GM23248 (cell line): ENCODE measurements at places on chromosomes 3 and 15. TPM values are rescaled to one million over a fixed set of nuclear protein-coding genes. Genes with fewer than 3 reads are reported as not detected.

The GP5 gene
- 0.11 TPM in 1 of 2 replicates, not detected in the other for total RNA-seq

The CLDN1 gene
- 0.32 and 0.38 TPM in 2 replicates for total RNA-seq

The SH3GL3 gene
- not detected in 2 replicates for total RNA-seq

The OSBPL10 gene
- 3.5 and 8.1 TPM in 2 replicates for total RNA-seq

The AGBL1 gene
- total RNA-seq: not detected in 2 replicates

The GUCA1C gene
- not detected in 2 replicates for total RNA-seq

The IL12A gene
- 0.51 and 2.8 TPM in 2 replicates for total RNA-seq

The FETUB gene
- not detected in 2 replicates for total RNA-seq

The ZNF717 gene
- total RNA-seq: 5.4 and 6.7 TPM in 2 replicates

GRCh38 chr3:62238003-62238402 lies 135.3 kb downstream of the FEZF2 start:
- H3K27ac ChIP-seq: no peak overlapping the region
- no peak for DNase-seq
- no peak overlapping the region for H3K4me3 ChIP-seq

DNA sequence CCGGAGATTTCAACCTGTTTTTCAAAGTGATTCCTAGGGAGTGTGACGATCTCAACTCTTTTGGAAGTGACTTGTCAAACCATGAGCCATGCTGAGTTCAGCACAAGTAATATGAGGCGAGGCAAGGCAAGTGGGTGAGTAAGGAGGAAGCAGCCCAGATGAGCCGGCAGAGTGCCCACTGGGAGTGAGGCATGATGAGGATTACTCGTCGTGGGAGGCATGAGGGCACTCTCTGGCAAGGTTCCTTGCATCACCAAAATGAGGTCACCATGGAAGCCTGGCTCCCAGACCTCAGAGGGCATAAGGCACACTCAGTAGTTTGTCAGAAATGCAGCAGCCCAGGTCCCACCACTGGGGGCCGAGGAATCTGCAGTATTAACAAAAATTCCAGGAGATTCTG lies 636.1 kb downstream of the MAGI1 start:
- peaks cover 17% of the 10 kb centered on the region for H3K4me1 ChIP-seq
- H3K27me3 ChIP-seq: no peaks in the 10 kb centered on the region
- H3K36me3 ChIP-seq: no peaks in the 10 kb centered on the region
- peak overlapping the region; percentile 23 for H3K27ac ChIP-seq
- DNase-seq: peak; percentile 99
- no peak overlapping the region for H3K4me3 ChIP-seq

DNA sequence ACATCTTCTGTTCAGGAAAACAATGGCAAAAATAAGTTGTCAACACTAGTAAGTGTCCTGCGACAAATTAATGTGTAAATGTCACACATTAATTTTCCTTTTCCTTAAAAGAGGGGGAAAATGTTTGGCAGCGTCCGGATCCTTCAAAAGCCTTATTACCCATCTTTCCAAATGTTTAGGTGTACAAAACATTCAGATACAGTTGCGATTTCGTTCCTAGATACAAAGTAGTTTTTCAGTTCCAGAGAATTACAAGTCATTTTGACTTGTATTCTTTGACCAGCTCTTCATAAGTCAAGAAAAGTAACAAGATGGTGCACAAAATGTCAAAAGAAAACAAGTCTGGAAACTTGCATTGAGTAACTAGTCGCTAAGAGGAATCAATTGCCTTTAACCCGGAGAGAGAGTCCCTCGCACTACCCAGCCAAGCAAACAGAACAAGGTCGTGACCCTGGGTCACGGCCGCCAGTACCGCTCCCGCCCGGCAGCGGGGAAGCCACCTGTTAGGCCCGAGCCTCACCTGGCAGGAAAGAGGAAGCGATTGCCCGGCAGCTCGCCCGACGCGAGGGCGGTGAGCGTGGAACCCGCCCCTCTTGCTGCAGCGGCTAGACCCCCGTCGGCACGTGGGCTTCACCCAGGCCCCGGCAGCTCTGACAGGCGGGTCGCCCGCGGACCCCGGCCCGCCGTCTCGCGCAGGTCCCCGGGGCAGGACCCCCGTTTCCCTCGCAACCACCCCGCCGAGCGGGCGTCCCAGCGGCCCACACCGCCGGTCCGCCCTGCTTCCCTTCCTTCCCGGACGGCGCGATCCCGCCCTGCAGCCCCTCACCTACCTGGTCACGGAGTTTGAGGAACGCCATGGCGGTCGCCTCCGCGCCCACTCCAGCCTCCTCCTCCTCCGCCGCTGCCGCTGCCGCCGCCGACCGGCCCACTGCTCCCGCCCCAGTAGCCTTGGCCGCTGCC lies 61.0 kb upstream of the ANKRD28 start:
- peak; percentile 32 for DNase-seq
- H3K36me3 ChIP-seq: no peaks in the 10 kb centered on the region
- H3K27ac ChIP-seq: no peak overlapping the region
- peaks cover 6% of the 10 kb centered on the region; the same call in 1 of the 2 replicates for H3K4me1 ChIP-seq

DNA sequence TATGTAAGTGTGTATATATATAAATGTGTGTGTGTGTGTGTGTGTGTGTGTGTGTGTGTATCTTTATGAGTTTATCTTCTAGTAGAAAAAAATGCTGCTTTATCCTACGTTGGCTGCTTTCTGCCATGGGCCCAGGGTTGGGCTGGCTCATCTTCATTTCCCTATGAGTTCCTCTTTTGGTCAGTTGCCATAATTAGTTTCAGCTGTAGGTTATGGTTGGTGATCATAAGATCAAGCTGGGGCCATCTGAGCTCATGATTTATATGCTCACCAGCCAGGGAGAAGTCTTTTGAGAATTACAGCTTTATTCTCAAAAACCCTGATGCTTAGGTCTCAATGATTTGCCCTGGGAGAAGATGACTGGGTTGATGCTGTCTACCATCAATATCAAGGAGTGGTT lies 775.8 kb upstream of the ARPP21 start:
- H3K4me3 ChIP-seq: no peak overlapping the region
- DNase-seq: no peak
- no peaks in the 10 kb centered on the region for H3K4me1 ChIP-seq
- no peaks in the 10 kb centered on the region for H3K27me3 ChIP-seq

DNA sequence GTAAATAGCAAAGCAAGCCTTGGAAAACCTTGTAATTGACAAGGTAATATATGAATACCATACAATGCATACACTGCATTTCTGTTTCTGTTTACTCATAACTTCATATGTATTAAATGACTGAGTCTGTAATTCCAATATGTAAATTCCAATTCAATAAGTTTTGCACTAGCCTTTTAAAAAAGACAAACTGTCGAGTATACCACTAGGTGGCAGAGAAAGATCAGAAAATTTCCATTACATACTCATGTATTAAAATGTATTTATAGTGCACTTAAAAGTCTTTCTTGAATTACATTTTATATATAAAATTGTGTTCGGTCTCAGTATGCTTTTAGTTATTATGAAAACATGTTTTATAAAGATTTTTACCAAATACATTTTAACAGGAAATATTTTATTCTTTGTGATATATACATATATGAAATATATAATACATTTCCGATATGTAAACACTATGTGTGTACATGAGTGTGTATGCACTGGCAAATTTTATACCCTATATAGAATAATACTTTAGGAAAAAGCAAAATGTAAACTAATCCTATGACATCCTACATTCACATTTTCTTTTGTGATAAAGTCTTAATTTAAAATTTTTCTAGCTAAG lies 216.8 kb downstream of the VGLL3 start:
- no peak overlapping the region for H3K27ac ChIP-seq
- DNase-seq: peak; percentile 70
- no peak overlapping the region for H3K4me3 ChIP-seq
- H3K36me3 ChIP-seq: no peaks in the 10 kb centered on the region
- no peaks in the 10 kb centered on the region for H3K27me3 ChIP-seq
- no peaks in the 10 kb centered on the region for H3K4me1 ChIP-seq

- no peak overlapping the region for H3K27ac ChIP-seq
- no peaks in the 10 kb centered on the region for H3K36me3 ChIP-seq
- no peaks in the 10 kb centered on the region for H3K4me1 ChIP-seq
Measured at GRCh38 chr3:13457593-13457992, 22.5 kb upstream of the HDAC11 start.

DNA sequence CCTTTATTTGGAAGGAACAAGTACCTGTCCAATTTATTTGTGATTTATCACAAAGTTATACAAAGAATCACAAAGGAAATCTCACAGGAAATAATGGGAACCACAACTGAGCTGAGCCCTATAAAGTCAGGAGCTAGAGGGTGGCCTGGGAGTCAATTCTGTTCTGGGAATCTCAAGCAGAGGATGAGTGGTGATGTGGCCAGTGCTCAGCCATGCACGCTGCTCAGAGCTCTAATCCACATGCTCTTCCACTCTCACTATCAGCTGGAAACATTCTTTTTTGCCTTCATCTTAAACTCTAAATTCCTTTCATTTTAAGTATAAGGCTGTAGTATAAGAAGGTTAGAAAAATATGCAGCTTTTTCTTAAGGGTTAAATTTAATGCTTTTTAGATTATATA lies 36.6 kb downstream of the UACA start:
- no peak overlapping the region for H3K27ac ChIP-seq
- no peaks in the 10 kb centered on the region for H3K36me3 ChIP-seq
- peak; percentile 44 for DNase-seq
- H3K4me3 ChIP-seq: no peak overlapping the region

DNA sequence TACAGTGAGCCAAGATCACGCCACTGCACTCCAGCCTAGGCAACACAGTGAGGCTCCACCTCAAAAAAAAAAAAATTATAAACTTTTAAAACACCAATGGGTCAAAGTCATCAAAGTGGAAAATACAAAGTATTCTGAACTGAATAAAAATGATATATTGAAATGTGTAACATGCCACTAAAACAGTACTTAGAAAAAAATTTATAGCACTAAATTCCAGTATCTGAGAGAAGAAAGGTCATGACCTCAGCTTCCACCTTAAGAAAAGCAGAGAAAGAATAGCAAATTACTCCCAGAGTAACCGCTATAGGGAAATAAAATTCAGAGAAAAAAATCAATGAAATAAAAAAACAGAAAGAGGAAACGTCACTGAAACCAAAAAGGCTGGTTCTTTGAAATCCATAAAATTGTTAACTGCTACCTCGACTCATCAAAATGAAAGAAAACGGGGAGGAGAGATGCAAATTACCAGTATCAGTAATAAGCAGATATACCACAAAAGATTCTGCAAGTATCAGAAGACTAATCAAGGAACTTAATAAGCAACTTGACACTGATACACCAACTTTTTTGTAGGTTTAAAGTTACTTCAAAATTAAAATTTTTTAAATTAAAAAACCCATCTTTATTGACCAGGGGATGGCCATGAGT lies 20.8 kb downstream of the ATP13A3 start:
- H3K36me3 ChIP-seq: peaks cover 9% of the 10 kb centered on the region; the same call in 1 of the 2 replicates
- peaks cover 45% of the 10 kb centered on the region for H3K4me1 ChIP-seq
- no peak for DNase-seq
- H3K27me3 ChIP-seq: no peaks in the 10 kb centered on the region
- no peak overlapping the region for H3K4me3 ChIP-seq
- H3K27ac ChIP-seq: no peak overlapping the region

- H3K27ac ChIP-seq: no peak overlapping the region
- no peaks in the 10 kb centered on the region for H3K27me3 ChIP-seq
- 0 out of 2 replicates have a peak, but pooled peaks cover 4% of the 10 kb centered on the region for H3K4me1 ChIP-seq
- peak; percentile 83 for DNase-seq
- no peaks in the 10 kb centered on the region for H3K36me3 ChIP-seq
Measured at GRCh38 chr15:64731012-64731804, 44.2 kb downstream of the RBPMS2 start.

DNA sequence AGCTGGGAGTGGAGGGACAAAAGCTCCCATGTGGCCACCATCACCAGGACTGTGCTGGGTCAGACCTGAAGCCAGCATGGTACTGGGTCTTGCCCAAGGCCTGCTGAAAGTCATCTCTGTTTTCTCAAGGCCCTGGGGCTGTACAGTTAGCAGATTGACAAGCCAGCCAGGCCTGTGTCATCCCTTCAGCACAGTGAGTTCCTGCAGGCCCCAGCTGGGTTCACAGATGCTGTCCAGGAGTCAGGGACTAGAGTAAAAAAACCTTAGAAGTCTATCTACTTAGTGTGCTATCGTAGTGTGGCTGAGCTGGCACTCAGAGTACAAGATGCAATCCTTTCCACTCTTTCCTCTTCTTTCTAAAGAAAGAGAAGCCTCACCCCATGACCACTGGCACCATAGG lies 246.0 kb upstream of the NAALADL2 start:
- DNase-seq: no peak
- H3K27me3 ChIP-seq: no peaks in the 10 kb centered on the region
- H3K36me3 ChIP-seq: no peaks in the 10 kb centered on the region
- H3K4me1 ChIP-seq: no peaks in the 10 kb centered on the region

- no peaks in the 10 kb centered on the region for H3K27me3 ChIP-seq
- H3K36me3 ChIP-seq: no peaks in the 10 kb centered on the region
- DNase-seq: peak; percentile 44
- H3K4me3 ChIP-seq: no peak overlapping the region
- H3K4me1 ChIP-seq: no peaks in the 10 kb centered on the region
Measured at GRCh38 chr15:56598991-56599390, 134.1 kb upstream of the MNS1 start.

DNA sequence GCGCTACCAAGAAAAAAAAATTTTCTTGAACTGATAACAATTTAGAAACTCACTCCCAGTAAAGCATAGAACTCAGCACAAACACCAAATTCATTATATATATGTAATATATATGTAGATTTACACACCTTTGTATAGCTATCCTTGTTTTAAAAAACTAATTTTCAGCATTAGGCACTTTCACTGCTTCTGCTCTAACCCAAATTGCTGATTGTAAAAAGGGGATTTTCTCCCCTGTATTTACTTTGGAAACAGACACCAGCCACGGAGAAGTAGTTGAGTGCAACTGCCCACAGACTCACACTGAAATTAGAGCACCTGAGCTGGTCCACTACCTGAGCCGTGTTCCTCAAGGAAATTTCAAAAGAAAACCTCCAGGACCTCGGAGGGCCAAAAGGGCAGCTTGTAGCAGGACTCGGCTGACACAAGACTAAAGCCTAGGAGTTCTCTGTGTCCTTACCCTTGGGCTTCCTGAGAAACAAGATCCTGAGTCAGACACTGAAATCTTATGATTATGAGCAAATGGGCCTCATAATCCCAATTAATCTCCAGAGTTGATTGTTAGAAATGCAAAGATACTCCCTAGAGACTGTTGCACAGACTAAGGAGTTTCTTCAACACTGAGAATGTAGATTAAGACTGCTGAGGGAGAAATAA lies 106.0 kb downstream of the TNIK start:
- no peak overlapping the region for H3K4me3 ChIP-seq
- no peak overlapping the region for H3K27ac ChIP-seq
- no peaks in the 10 kb centered on the region for H3K36me3 ChIP-seq
- no peak for DNase-seq
- peaks cover 19% of the 10 kb centered on the region for H3K4me1 ChIP-seq
- H3K27me3 ChIP-seq: peaks cover 5% of the 10 kb centered on the region; the same call in 1 of the 2 replicates

- no peaks in the 10 kb centered on the region for H3K27me3 ChIP-seq
- H3K4me3 ChIP-seq: no peak within 1 kb of the TSS
- H3K27ac ChIP-seq: no peak within 1 kb of the TSS
- no peak for DNase-seq
- no peaks in the 10 kb centered on the region for H3K36me3 ChIP-seq
Measured at GRCh38 chr3:48621461-48621869, at the start of gene TMEM89. TMEM89 (minus strand) TSS chr3:48621769; CDS start chr3:48621756, 13 bp downstream.

- peaks cover 11% of the 10 kb centered on the region for H3K4me1 ChIP-seq
- H3K4me3 ChIP-seq: no peak overlapping the region
- H3K36me3 ChIP-seq: no peaks in the 10 kb centered on the region
- DNase-seq: no peak
- no peak overlapping the region for H3K27ac ChIP-seq
Measured at GRCh38 chr3:171094411-171094810, 67.9 kb upstream of the SLC2A2 start.

GRCh38 chr3:72185549-72186399 lies 400.8 kb upstream of the PROK2 start:
- H3K27me3 ChIP-seq: no peaks in the 10 kb centered on the region
- peak overlapping the region; percentile 85 for H3K27ac ChIP-seq
- no peaks in the 10 kb centered on the region for H3K36me3 ChIP-seq
- H3K4me3 ChIP-seq: peak overlapping the region; percentile 14
- peak; percentile 94 for DNase-seq
- H3K4me1 ChIP-seq: peaks cover 19% of the 10 kb centered on the region
